ENCODE measurements at places on chromosomes 6 and 20.
A peak's percentile ranks its signal among the peaks of the same experiment; 100 is the strongest.

DNA sequence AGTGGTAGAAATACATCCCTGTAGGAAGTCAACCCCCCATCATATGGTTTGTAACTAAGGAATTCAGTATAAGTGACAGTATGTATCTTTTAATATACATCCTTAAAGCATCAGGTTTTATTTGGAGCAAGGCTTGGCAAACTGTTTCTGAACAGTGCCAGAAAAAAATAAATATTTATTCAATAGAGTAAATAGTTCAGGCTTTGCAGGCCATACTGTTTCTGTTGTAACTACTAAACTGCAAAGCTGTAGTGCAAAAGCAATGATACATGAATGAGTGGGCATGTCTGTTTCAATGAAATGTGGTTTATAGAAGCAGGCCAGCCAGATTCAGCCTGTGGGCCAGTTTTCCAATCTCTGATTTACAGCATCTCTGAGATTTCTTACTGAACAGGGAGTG lies 977 bp downstream of the MEI4 start:
- no peak for DNase-seq

- DNase-seq = no peak
Observed at GRCh38 chr6:107180099-107180498, 64.8 kb upstream of the BEND3 start.

GRCh38 chr6:40723967-40724366 lies 136.8 kb upstream of the LRFN2 start:
- DNase-seq = no peak

GRCh38 chr6:142300758-142301650 lies 803 bp upstream of the ADGRG6 start:
- DNase-seq = no peak

- DNase-seq = no peak
Observed at GRCh38 chr20:481167-481566, 18.8 kb upstream of the TBC1D20 start.

DNA sequence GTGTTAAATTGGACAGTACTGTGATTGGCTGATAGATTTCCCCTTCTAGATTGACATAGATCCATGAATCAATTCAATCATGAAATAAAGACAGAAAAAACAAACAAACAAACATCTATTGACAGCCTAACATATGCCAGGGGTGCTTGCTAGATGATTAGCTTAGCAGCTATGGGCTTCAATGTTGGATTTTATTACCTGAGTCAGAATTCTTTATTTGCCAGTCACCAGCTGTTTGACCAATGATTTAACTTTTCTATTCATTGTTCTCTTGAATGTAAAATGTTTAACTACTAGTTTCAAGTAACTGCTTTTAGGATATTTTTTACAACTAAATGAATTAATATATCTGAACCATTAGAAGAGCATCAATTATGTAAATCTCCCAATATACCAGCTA lies 901.3 kb upstream of the CITED2 start:
- DNase-seq = no peak

DNA sequence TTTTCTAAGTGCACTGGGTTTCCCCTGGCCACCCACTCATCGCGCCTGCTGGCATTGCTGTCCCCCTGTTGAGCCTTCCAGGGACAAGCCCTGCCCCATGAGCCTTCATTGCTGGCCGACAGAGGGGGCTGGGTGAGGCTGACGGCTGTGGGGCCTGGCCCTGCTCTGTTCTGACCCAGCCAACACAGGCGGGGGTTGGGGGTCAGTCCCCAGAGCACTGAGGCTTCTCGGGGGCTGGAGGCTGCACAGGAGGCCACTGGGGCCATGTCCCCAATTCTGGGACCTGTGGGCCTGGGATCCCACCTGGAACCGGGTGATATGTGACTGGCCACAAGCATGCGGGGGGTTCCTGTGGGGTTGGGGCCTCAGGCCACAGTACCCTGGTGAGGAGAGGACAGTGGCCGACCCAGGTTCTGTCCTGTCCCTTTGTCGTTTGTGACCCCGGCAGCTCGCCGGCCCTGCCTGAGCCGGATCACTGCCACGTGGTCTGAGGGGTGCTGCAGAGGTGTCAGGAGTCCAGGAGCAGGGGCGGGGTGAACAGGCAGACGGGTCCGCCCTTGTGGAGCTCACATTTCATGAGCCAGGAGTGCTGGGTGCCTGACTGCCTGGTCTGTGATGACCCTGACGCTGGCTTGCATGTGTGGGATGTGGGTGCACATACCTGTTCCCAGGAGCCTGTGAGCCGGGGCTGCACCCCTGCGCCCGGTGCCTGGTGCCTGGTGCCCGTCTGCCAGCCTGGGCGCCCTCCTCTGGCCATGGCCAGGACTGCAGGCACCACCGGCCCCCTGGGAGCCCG lies 2.1 kb upstream of the COL20A1 start:
- peak; percentile 63 for DNase-seq

GRCh38 chr6:55174211-55175026 lies at the start of gene HCRTR2:
Gene HCRTR2, plus strand, starts transcription at chr6:55174515. Its CDS starts 73 bp downstream, at chr6:55174588.
- no peak for DNase-seq

DNA sequence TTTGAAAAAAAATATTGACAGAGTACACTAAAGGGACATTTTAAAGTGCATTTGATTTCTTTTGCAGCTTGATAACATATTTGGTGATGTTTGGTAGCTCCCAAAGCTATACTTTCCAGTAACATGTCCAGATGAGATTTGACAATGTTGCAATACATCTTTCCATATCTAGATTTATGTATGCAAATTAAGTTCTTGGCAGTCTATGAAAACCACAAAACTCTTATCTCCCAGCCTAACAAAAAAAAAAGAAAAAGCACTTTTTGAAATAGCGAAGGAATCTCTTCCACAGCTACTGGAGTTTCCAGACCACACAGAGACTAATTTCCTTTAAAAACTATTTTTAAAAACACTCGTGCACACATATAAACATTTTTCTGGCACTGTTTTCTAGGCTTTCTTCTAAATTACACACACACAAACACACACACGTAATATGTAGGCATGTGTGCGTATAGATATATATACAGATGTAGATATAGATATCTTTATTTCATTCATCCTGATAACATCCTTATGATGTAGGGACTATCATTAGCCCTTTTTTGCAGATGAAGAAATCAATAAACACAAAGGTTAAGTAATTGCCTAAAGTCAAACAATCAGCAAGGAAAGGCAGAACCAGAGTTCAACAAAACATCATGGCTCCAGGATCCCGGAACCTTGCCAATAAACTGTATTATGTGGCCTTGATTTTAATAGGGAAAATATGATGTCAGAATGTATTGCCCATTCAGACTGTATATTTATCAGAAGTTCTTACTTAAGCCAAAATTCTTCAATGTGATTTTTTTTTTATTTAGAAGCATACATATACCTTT lies 93.3 kb downstream of the ADGRB3 start:
- DNase-seq = no peak

DNA sequence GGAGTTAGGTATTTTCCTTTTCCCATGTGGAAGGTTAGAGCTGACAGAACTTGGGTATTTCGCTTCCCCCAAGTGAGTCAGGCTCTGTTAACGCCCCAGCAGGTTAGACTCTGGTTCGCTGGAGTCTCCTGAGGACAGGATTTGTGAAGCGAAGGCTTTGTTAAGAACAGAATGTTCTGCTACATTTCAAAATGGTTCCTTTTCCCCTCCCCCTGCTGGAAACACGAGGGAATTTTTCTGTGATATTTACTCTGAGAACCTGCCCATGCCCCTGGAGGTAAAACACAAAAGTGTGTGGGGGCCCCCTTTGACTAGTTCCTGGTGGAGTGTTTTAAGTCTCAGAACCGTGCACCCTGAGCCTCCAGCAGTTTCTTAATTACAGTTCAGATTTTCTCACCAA lies 731.4 kb upstream of the CITED2 start:
- no peak for DNase-seq

GRCh38 chr6:151675746-151676459 lies 131.6 kb upstream of the ESR1 start:
- DNase-seq = peak; percentile 24
